Testis (tissue), 5 donors: ENCODE measurements at places on chromosomes 6 and 20. TPM values are rescaled to one million over a fixed set of nuclear protein-coding genes. Genes with fewer than 3 reads are reported as not detected.

DNA sequence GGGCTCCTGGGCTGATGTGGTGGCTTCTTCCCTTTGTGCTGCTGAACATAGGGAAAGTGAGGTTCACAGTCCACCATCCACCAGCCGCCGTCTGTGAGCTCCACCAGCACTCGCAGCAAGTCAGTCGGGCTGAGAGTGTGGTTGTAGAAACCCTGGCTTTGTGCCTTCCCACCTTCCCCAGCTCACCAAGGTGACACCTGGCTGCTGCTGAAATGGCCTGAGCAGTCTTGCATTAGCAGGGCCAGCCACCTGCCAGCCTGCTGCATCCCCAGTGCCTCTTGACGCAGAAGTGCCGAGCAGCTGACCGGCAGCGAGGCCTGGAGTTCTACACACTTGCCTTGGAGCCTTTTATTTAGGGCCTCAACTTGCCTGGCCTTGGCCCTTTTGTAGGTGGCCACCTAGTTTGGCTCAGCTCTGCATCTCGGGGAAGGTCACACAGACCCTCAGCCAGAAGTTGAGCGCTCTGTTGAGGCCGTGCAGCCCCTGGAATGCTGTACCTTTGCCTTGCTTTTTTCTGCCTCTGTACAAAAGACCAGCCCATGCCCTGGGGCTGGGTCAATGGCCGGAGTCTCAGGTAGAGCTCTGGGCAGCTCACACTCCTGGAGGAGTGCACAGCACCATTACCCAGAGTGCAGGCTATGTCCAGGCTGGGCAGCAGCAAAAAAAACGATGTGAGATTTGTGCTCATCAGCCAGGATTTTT lies 76.5 kb downstream of the PTPN1 start:
- DNase-seq = no peak

Gene NELFCD
- total RNA-seq = 123 TPM

Gene SLC22A16
- 25.0 TPM for total RNA-seq

DNA sequence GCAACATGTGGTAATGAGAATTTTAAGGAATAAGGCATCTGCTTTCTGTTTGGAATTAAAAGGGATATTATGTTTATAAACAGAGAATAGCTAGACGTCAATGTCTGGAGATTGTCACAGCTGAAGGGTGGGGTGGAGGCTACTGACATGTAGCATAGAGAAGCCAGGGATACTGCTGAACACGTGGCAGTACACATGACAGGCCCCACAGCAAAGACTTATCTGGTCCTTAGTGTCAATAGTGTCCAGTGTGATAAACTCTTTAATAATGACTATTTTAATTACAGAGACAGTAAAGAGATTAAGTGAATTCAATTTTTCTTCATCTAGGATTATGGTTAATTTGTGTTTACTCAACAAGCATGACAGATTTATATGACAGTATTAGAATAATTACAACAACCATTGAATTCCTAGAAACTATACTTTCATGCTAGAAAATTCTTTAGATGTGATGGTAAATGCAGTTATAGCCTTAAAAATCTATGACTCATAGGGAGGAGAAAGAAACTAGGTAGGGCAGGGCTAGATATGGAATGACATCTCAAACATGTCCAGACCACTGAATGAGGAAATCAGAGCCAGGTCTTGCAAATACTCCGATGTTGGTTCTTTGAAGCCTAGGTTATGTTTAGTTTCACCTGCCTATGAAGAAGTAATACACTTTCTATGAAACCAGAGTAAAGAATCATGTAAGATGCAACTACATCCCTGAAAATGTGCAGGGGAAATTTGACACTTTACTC lies 399.5 kb downstream of the PHF3 start:
- DNase-seq = no peak

DNA sequence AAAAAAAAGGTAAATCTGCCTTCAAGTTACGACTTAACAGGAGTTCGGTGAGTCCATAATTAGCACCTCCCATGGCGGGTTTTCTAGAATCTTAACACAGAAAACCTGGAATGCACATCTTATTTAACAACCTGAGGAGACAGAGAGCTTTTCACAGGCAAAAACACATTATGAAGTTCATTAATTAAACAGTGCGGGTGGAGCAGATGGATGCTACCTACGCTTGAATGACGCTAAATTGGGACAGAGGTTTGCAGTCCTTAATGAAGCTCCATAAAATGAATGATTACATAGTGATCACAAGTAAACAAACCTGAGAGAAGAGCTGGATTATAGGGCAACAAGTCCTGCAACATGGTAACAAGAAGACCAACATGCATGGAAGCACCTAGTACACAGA lies 81.0 kb downstream of the INSM1 start:
- no peak for DNase-seq

GRCh38 chr6:2790588-2791449 lies 25.6 kb downstream of the WRNIP1 start:
- peak; percentile 76 for DNase-seq

Gene PGC
- not detected for total RNA-seq
